ENCODE measurements at places on chromosomes 11 and 22.
A peak's percentile ranks its signal among the peaks of the same experiment; 100 is the strongest.

GRCh38 chr11:2883640-2883978, 2.0 kb downstream of the CDKN1C start:
- DNase-seq: no peak

DNA sequence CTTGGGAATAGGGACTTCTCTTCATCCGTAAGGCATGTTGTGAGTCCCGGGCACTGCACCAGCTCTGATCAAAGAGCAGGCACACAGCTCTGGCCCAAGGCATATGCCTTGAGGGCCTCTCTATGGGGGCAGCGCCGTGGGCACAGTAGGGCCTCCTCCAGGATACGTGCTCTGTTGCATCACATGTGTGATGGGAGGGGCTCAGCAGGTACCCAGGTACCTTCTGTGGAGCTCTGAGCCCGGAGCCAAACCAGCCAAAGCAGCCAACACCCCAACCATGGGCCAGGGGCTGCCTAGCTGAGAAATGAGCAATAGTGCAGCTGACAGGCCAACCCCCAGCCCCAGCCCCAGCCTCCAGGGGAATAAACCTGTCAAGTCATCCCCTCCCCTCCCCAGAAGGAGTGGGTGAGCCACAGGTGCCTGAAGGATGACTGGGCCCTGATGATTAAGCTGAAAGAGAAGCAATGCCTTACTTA, 79.7 kb upstream of the SHISAL1 start:
- DNase-seq: no peak

DNA sequence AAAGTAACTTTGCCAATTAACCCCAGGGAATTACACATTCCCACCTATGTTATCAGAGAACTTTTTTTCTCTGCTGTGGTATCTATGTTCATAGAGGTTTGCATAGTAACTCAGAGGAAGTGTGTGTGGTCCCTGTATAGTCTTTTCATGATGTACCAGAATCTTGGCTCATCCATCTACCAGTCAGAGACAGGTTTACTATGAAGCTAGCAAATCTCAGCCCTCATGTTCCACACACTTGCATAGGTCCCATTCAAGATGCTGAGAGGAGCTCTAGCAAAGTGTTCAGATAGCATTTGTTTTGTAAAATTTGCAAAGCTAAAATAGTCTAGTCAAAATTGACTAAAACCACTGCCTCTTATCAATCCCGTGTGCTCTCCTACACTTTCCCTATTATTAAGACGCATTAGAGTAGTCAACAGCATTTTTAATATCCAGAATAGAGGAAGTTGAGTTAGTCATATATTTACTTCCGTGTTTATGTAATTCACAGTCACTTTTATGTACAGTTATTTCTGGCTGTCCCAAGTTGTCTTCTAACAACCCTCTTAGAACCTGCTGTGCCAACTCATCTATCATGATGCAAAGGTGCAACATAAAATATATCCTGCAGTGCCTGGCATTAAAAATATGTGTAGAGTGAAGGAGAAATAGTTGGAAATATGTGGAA, 184.2 kb downstream of the FAM76B start:
- no peak for DNase-seq

DNA sequence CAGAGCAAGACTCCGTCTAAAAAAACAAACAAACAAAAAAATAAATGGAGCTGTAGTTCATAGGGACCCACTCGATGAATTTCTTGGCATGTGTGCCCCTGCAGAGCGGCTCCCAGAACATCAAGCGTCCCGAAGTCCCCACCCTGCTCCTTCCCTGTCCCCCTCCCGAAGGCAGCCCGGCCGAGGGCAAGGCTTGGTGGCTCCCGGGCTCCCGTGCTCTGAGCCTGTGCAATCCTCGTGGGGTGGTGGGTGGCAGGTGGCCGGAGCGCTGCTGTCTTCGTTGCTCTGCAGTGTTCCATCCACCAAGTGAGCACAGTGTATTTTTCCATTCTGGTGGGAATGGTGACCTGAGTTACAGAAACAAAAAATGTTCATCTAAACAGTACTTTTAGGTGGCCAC, 33.5 kb upstream of the GAL start:
- DNase-seq: peak; percentile 30

DNA sequence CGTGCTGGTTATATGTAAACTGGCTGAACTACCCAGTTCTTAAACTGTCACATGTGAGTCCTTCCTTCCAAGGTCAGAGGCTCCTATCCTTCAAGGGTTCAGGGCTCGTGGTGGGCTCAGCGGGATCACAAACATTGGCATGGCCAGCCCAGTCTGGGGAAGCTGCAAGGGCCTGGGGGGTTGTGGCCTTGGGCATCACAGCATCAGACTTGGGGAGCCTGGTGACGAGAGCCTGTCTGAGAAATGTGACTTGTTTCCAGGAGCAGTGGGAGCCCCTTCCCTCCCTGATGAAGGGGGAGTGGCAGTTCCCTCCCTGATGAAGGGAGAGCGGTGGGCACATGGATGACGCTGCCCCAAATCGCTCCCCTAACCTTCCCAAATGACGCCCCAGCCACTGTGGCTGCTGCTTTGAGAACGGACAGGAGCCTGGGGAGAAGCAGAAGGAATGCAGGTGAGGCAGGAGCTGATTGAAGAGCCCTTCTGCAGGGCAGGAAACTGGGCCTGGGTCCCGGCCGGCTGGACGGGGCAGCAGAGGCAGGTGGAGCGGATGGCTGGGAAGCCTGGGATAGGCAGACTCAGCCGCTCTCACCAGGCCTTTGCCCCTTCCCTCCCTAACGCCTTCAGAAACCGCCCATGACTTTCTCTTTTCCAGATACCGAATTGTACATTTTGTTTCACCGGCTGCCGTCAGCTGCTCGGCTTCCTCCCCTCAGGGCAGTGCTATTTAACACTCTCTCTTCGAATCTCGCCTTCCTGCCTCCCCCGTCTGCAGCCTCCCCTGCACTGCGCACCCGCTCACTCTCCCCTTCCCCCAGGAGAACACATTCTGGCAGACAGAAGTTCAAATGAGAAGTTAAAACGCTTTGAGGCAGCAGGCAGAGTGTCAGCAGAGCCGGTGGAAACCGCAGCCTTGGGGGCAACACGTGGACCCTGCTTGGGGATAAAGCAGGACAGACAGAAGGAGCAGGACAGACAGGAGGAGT, 1486.7 kb downstream of the BRD1 start:
- no peak for DNase-seq

DNA sequence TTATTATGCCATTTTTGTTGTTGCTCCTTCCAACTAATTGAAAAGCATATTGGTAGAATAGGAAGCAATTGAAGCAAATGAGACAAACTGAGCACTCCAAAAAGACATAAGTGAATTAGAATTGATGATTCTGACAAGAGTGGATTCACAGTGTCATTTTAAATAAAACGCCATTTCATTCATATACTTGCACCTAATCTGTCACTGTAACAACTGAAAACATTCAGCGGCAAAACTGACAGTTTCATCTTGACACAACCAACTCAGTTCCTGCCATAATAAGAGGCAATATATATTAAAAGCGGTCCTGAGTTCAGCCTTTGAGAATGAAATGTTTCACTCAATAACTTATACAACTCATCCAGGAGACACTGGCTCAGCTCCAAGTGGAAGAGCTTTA, 306.8 kb downstream of the CNTN5 start:
- DNase-seq: no peak

- DNase-seq: peak; percentile 72
Observed at GRCh38 chr22:25048659-25049647, 96.4 kb downstream of the KIAA1671 start.

GRCh38 chr22:31754813-31755212, 994 bp downstream of the DEPDC5 start:
- no peak for DNase-seq

Measured in Caco-2 (cell line).